Stimulated activated naive CD8-positive, alpha-beta T cell treated with anti-CD3 and anti-CD28 coated beads, Interleukin-15, Interleukin-2, amounts not matched to agents 100 U/mL and 50 U/mL, for 24 hours (primary cell): ENCODE measurements at places on chromosomes 16 and 17.
A peak's percentile ranks its signal among the peaks of the same experiment; 100 is the strongest.

DNA sequence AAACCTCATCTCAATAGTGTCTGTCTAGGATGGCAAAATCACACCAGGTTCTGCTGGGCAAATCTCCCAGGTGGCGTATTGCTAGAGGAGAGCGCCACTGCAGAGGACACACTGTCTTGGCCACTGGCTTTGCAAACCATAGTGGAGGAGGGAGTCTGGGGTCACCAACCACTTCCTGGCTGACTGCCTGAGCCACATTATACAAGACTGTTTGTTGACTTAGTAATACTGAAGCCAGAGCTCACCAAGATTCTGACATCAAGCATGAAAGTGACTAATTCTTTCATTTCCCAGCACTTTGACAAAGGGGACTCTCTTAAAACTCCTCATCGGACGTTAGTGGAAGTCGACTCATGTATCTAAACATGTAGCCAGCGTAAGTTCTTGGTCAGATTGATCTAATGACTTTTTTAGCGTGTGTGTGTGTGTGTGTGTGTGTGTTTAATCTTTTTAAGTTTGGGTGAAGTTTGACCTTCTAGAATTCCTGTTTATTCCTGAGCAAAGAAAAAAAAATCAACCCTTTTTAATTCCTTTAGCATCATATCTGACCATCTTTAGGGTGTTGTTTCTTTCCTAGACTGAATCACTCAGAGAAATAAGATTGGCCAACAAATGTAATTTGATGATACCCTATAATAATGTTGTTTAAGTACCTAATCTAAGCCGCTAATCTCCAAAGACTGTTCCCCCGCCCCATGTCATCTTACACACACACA lies 13.7 kb downstream of the PITPNC1 start:
- DNase-seq, result peak; percentile 77

GRCh38 chr16:53743149-53743566 lies 39.2 kb downstream of the FTO start:
- DNase-seq, result peak; percentile 13

DNA sequence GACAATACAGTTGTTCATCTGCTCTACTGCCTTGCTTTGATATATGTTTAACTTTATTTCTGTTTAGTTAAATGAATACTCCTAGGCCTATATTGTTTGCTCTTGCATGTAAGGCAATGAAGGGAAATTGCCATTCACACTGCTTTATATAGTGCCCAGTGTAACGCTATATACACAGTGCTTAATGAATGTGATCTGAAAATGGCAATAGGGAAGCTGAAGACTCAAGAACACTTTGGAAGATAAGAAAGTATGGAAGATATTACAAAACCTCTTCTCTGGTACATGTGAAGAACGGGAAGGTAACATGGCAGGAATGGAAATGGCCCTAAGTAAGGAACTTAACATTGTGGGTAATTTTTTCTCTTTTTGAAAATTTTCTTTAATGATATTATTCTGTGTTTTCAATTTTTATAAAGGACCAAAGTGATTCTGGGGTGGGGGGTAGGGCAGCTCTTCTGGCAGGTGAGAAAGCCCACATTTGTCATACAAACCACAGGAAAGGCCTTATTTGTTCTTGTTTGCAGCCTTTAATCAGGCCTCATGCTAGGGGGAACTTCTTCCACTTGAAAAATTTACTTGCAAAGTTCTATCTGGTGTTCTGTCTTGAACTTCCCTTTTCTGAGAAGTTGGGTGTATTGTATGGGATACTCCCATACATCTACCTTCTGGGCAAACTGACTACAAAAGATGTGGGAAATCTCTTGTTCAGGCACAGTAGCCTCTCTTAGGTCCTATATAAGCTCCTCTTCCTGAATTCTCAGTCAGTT lies 100.8 kb upstream of the CORO6 start:
- DNase-seq, result no peak

- DNase-seq, result no peak
These were observed 73.1 kb downstream of the SREBF1 start for GRCh38 chr17:17763734-17764133.

- DNase-seq, result no peak
These were observed 31.5 kb downstream of the SMURF2 start for GRCh38 chr17:64630309-64631223.

DNA sequence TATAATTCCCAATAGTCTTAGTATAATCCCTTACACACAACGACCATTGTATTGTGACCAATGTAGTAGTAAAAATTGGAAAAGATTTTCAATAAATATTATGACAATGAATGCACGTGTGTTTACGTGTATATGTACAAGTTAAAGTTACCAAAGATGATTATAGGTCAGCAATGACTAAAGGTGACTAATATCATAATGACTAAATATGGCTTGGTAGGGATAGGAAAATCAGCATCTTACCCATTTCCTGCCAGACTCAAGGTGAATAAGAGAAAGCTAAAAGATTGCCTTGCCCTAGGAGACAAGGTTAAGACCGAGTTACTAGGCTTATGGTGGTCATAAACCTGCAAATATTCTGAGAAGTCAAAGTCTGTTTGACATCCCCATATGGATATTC lies 34.4 kb downstream of the CPD start:
- DNase-seq, result no peak

DNA sequence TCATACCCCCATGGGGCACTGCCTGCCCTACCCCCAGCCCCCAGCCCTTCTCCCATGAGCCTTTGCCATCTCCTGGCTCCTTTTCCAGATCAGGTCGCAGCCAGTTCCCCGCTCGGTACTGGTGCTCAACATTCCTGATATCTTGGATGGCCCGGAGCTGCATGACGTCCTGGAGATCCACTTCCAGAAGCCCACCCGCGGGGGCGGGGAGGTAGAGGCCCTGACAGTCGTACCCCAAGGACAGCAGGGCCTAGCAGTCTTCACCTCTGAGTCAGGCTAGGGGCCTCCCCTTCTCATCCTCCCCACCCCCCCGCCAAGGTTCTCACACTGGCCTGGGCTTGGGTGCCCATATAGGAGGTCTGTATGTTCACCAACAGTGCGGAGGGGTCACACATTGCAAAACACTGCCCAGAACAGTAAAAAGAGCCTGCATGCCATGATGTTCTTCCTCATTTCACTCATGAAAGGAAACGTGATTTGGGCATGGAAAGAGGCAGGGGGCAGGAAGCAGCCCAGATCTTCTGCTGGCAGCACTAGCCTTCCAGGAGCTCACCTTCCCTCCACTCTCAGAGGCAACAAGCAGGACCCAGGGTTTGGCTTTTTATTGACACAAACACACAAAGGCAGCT lies 7.5 kb downstream of the IFI35 start:
- no peak for DNase-seq

GRCh38 chr16:51951668-51952298 lies 595.2 kb downstream of the TOX3 start:
- no peak for DNase-seq

GRCh38 chr17:42803074-42803883 lies 4.6 kb downstream of the CNTD1 start:
- no peak for DNase-seq

DNA sequence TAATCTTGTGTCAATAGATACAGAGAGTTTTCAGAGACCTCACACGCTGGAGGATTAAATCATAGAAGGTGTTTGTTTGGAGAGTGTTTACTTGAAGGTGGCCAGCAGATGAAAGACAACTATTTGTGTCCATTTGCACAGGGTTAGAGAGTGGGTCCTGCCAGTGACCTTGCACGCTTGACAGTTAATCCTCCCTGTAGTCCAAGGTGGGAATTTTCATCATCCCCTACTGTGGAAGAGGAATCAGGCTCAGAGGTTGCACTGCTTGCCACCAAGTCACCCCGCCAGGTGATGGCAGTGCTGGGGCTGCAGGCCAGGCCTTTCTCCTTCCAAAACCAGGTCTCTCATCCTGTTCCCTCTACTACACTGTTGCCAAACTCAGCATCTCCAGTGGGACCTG lies 12.3 kb downstream of the CDH1 start:
- no peak for DNase-seq

- DNase-seq, result no peak
These were observed 70.5 kb downstream of the NDEL1 start for GRCh38 chr17:8506145-8506544.

- DNase-seq, result no peak
These were observed 94.8 kb downstream of the WSCD1 start for GRCh38 chr17:6164996-6165395.

- DNase-seq, result no peak
These were observed 168.4 kb downstream of the RAB11FIP4 start for GRCh38 chr17:31559584-31560501.

DNA sequence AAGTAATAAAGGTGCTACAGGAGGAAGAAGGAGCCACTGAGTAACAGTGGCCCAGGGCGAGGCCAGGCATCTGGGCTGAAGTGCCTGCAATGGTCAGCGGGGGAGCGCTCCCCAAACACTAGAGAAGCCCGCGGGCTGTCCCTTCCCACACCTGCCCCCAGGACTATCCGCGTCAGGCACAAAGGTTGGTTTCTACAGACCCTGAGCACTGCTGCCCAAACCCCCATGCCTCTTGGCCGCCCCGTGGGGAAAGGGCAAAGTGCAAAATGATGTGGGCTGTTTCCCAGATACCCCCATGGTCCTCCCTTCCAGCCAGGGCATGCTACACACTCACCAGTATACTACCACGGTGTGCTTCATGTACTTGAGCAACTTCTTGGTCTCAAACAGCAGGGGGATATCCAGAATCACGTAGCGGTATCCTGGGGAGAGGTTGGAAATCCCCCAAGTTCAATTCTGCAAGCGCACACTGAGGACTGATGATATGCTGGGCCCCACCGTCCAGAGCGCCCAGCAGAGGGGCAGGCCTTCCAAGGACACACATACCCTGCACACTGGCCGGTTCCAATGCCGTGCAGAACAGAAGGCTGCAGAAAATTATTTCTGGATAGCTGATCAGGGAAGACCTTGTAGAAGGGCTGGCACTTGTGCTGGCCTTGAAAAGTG lies 21.5 kb downstream of the DCAKD start:
- DNase-seq, result no peak

GRCh38 chr16:75379911-75380847 lies 53.1 kb downstream of the CFDP1 start:
- DNase-seq, result peak; percentile 49
